Right renal cortex interstitium (tissue), 3 donors: ENCODE measurements at places on chromosomes 5 and 9.

DNA sequence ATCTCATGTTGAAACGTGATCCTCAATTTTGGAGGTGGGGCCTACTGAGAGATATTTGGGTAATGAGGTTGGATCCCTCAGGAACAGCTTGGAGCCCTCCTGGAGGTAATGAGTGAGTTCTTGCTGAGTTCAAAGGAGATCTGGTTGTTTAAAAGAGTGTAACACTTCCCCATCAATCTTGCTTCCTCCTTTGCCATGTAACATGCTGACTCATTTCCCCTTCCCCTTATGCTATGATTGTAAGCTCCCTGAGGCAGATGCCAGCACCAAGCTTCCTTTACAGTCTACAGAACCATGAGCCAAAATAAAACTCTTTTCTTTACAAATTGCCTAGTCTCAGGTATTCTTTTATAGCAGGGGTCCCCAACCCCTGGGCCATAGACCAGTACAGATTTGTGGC lies 352.3 kb downstream of the SLCO4C1 start:
- DNase-seq = no peak

- DNase-seq = no peak
Observed at GRCh38 chr9:36870960-36871359, 163.1 kb downstream of the PAX5 start.

DNA sequence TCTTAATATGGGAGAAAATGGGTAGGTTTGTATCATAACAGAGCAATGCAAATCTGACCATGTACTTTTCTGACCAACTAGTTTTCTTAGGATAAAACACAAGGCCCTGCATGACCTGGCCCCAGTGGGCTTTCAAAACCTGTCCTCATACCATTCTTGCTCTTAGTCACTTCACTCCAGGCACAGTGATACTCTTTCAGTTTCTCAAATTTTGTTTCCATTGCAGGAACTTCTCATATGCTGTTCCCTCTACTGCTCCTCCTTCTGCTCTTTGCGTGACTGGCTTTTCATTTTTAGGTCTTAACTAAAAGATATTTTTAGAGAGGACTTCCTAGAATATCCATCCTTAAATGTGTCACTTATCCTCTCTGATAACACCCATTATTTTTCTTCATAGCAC lies 112.4 kb downstream of the INIP start:
- DNase-seq = no peak

DNA sequence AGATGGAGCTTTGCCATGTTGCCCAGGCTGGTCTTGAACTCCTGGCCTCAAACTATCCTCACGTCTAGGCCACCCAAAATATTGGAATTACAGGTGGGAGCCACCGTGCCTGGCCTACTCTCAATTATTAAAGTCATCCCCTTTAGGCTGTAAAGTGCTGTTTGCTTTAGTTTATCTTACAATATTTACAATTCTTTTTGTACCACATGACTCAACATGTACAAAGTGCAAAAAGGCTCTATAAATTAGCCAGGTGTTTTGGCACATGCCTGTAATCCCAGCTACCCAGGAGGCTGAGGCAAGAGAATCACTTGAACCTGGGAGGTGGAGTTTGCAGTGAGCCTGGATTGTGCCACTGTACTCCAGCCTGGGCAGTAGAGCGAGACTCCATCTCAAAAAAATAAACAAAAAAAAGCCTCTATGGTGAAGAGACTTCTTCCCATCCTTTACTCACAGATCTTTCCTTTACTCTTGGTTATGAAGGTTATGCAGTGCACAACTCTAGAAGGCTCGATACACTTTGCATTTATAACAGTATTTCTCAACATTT lies 28.5 kb upstream of the MLLT3 start:
- DNase-seq = no peak

- no peak for DNase-seq
Observed at GRCh38 chr5:35794684-35795375, 61.9 kb upstream of the IL7R start.
